ENCODE measurements at places on chromosomes 5 and 9.

DNA sequence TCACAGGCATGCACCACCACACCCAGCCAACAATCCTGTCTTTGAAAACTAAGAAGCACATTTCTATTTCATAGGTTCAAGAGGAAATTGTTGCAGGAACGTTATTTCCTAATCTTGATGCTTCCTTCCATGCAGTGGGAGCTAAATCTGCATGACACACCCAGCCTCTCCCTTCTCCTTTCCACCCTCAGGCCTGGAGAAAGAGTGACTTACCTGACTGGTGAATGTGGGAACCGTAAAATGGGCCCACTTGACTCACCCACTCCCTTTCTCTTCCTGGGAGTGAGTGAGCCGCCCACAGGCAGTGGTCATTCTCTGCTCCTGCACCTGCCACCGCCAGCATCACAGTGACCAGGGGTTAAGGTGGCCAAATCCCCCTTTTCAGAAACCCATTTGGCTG, 78.2 kb downstream of the C9orf50 start:
- no peak for DNase-seq

- DNase-seq, result no peak
Measured at GRCh38 chr5:60594715-60595477, 105.1 kb downstream of the DEPDC1B start.

- DNase-seq, result no peak
Measured at GRCh38 chr9:127519301-127520166, 68.2 kb downstream of the LRSAM1 start.

- DNase-seq, result no peak
Measured at GRCh38 chr9:130288393-130288792, 22.8 kb downstream of the HMCN2 start.

DNA sequence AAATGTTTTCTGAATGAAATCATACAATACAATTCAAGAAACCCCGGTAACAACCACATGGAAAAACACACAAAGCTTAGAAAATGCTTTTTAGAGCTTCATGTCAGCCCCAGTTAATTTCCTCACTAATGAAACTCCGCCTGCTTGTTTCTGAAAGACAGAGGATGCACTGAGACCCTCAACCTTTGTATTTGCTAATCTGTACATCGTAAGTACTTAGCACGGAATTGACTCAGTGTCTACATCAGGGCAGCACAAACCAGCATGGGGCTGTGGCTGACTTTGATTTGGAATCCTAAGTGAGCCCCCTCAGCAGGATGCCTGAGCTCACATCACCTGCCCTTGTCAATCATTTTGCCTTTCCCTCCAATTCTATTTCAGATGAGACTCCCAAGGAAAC, 499.1 kb upstream of the MPDZ start:
- DNase-seq, result no peak

DNA sequence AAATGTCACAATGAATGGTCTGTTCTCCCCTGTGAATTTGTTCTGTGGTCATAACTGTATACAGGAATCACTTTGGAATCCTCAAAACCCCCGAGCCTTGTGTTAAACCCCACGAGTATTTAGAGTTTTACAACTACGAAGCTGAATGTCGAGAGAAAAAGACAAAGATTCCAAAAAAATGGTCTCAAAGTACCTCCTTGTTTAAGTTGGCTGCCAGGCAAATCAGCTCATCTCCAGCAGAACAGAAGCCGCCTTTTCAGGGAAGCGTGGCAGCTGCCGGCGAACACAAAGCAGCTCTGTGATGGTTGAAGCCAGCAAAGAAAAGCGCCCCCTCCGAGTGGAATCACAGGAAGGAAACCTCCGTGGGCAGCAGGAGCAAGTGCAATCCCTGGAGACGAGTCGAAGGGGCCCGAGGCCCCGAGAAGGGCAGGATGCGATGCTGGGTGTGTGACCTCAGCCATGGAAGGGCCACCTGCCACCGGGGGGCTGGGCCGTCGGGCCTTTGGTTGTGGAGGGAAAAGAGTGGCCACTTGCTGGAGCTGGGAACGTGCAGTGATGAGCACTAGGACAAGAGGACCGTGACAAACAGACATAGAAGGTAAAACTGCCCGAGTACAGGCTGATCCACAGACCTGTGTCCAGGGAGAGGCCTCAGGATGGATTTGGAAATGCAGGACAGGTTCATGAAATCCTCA, 706.4 kb downstream of the SEMA5A start:
- no peak for DNase-seq

GRCh38 chr9:445033-445432, 230.4 kb downstream of the DOCK8 start:
- no peak for DNase-seq

DNA sequence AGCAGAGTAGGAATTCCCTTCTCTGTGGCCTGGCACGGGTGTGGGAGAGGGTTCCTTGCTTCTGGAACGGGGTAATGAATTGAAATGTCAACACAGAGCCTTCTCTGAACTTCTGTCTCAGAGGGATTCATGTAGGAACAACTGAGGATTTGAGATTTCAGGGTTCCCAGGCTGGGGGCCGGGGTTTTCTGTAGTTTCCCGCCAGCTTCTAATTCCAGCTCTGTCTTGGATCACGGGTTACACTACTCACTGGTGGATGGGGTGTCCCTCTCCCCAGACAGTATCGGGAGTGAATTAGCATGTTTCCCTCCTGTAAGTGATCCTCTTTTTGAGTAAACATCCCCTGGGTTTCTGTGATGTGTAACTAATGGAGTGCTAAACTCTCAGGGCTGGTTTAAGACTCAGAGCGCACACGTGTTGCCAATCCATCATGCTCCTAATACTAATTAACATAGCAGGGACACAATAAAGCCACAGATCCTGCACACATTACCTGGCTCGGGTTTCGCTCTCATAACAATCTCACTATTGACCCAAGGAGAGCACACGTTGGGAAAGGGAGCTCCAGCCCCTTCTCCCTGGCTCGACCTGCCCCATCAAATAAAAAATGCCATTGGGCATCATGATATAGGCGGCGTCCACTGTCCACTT, 18.1 kb upstream of the DMRT2 start:
- no peak for DNase-seq

GRCh38 chr5:9495121-9495520, 50.8 kb downstream of the SEMA5A start:
- no peak for DNase-seq

GRCh38 chr5:44332285-44332971, 56.8 kb downstream of the FGF10 start:
- DNase-seq, result no peak

GRCh38 chr9:89811886-89812450, 207.2 kb downstream of the GADD45G start:
- no peak for DNase-seq

DNA sequence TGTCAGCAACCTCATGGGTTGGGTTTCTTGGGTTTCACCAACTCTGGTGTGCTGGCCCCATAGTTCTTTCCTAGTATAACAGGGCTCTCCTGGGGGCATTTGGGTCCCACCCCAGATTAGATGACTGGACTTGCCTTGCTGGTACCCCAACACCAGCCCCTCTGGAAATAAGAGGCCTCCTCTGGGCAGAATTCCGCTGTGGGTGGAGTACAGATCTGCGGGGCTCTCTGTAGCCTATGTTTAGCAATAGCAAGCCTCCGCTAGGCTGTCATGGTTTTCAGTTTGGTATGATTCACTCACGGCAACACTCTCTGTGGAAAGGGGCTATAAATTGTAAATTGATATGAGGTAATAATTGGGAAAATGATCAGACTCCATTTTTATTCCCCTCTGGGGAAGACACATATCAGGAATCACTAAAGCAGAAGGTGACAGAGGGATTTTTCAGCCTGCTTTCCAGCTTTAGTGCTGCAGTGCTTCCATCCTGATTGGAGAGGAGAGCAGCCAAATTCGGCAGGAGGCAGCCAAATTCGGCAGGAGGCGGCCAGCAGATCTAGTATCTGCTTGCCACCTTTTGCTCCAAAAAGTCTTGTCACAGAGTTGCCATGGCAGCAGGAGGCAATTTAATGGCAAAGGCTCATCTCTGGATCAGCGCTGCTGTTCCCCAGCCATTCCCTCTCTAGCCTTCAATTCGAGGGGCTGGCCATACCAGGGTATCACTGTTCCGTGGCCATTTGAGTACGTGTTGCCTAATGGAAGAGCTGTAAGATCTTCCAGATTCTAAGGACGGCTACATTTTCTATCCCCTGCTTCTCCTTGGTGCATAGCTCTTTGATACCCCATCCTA, 84.6 kb downstream of the SLC44A1 start:
- DNase-seq, result no peak

- no peak for DNase-seq
Measured at GRCh38 chr5:172525996-172526360, 71.7 kb upstream of the SH3PXD2B start.

Data from right renal cortex interstitium (tissue), 3 donors.